ENCODE measurements at places on chromosomes 5 and 9.

DNA sequence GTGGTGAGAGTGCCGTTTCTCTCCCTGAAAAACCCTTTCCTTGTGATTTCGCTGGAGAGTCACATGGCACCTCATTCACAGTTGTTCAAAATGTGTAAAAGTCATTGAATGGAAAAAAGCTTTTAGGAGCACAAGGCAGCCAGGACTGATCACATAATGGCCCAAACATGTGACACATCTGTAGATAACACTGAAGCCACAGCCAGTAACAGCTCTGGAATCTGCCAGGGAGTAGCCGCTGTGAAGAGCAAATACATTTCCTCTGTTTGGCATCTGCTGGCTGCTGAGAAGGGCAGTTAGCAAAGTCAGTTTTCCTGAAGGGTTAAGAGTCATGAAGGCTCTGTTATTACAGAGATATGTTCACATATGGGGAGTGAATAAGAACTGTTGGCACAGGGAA is 271.8 kb downstream of the NNT start:
- no peak for DNase-seq

GRCh38 chr9:8362250-8362649 is 562.7 kb upstream of the DMAC1 start:
- no peak for DNase-seq

DNA sequence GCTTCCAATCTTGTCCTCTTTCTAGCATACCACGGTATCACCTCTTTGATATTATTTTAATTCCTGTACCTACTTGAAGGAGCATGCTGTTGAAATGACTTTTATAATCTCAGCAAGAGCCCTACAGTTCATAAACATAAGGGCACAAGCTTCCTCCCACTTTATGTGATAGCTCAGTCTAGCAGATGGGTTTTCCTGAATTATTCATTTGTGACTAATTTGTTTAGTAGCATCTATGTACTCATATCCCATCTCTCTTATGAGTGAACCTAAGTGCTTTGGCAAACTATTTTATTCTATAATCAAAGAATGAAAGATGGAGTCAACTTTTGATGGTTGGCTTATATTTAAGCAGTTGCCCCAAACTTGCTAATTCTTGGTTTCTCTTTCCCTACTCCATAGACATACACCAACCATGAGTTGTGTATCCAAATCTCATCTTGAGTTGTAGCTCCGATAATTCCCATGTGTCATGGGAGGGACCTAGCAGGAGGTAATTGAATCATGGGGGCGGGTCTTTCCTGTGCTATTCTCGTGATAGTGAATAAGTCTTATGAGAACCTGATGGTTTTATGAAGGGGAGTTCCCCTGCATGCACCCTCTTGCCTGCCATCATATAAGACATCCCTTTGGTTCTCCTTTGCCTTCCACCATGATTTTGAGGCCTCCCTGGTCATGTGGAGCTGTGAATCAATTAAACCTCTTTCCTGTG is 17.7 kb downstream of the TXNDC8 start:
- no peak for DNase-seq

- DNase-seq = no peak
Measured at GRCh38 chr9:87063246-87063645, 115.9 kb upstream of the GAS1 start.

GRCh38 chr5:176726746-176727527 is 79.7 kb downstream of the TSPAN17 start:
- no peak for DNase-seq

DNA sequence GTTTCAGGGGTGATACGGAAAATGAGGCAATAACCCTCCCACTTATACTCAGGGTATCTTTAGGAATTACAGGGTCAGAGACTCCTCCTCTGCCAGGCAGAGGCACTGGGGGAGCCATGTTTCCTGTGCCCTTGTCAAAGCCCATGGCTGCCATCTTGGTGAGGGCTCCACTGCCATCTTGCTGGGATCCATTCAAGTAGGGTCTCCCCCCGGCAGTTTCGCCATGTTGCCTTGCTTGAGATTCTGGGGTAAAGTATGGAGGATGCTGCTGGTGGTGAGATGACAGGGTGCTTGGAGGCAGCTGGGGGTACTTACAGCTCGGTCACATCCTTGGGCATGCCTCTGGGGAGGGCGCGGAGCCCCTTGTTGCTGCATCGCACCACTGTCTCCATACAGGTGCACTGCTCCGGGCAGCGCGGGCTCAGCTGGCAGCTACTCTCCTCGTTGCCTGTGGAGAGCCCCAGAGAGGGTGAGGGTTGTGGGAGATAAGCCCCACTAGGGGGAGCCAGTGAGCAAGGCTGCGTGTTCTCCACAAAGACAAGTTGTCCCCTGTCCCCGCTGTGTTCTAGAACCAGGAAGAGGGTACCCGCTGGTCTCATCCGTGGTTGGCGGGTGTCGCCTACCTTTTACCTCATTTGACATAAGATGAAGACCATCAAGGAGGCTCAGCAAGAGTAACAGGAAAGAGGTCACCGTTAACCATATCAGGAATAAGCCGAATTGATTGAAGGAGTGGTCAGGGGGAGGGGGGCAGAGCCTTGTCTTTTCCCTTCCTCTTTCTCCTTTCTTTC is 169.0 kb upstream of the PANK3 start:
- DNase-seq = peak; percentile 41

DNA sequence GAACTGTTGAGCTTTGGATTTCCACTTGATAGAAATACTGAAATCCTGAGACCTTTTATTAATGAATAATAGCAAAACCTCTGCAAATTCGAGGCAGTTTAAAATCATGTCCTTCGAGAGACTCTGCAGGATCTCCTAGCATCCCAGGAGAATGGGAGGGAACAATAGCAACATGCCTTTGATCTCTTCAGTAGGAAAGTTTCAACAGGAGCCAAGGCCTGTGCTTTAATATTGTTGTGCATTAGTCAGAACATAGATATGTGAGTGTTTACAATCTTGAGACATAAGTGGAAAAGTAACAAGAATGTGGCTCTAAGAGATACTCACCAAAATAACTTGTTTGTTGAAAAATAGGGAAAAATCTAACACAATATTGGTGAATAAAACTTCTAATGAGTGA is 83.3 kb upstream of the LHFPL2 start:
- DNase-seq = no peak

DNA sequence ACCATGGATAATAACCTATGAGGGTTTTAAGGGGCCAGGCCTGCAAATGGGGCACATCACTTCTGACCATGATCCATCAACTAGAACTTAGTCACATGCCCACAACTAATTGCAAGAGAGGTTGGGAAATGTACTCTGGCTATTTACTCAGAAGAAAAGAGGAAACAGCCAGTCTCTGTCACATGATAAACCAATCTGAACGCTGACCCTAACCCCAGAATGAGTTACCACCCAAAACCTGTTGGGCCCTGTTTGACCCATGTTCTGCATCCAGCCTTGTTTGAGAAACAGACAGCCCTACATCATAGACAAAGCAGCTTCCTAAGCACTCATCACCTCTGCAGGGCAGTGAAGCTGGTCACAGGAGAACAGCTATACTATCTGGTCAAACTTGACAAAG is 5.8 kb downstream of the MACROH2A1 start:
- no peak for DNase-seq

- no peak for DNase-seq
Measured at GRCh38 chr5:148978370-148979082, 84.3 kb downstream of the SH3TC2 start.

- no peak for DNase-seq
Measured at GRCh38 chr5:43190755-43191603, 1.0 kb upstream of the NIM1K start.

- DNase-seq = no peak
Measured at GRCh38 chr9:91818225-91818585, 131.8 kb downstream of the ROR2 start.

- DNase-seq = no peak
Measured at GRCh38 chr9:71147368-71147767, 25.9 kb upstream of the TRPM3 start.

GRCh38 chr5:33227746-33228145 is 213.0 kb upstream of the TARS1 start:
- DNase-seq = no peak

- no peak for DNase-seq
Measured at GRCh38 chr5:126414874-126415502, 8.2 kb upstream of the GRAMD2B start.

- DNase-seq = no peak
Measured at GRCh38 chr5:110045158-110045557, 355.4 kb downstream of the MAN2A1 start.

- no peak for DNase-seq
Measured at GRCh38 chr9:124238546-124239140, 19.1 kb upstream of the NEK6 start.

DNA sequence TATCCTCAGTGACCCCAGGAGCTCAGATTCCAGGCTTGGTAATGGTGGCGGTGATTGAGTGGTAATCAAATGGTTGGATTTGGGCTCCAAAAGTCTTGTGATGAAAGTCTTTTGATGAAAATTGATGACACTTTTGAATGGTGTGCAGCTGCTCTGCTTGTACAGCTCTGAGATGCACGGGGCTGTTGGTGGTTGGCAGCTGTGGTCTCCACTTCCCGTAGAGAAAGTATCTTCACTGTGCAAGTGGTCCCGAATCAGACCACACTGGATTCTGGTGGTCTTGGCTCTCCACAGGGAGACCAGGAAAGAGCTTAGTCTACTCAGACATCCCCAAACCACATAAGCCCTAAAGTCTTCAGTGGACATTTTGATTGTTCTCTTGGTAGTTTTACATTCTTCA is 96.6 kb downstream of the MARCHF11 start:
- no peak for DNase-seq

DNA sequence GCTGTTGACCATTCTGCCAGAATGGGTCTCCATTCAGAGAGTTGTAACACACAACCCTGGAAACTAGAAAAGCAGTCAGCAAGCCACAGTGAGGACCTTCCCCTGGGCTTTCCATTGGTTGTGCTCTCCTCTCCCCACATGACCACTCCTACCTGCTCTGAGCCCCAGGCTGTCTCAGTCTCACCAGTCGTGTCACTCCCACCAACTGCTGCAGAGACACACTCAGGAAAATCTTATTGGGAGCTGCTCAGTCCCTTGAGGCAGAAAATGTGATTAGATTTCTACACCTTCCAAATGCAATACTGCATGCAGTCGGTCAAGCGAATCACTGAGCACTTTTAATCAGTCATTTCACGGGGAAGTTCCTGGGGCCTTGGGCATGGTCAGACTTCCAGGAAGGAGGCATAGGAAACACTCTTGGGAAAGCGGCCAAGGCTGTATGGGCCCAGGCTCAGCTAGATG is 284.2 kb upstream of the NMUR2 start:
- DNase-seq = no peak

- DNase-seq = no peak
Measured at GRCh38 chr5:79436821-79437220, 77.1 kb downstream of the HOMER1 start.

DNA sequence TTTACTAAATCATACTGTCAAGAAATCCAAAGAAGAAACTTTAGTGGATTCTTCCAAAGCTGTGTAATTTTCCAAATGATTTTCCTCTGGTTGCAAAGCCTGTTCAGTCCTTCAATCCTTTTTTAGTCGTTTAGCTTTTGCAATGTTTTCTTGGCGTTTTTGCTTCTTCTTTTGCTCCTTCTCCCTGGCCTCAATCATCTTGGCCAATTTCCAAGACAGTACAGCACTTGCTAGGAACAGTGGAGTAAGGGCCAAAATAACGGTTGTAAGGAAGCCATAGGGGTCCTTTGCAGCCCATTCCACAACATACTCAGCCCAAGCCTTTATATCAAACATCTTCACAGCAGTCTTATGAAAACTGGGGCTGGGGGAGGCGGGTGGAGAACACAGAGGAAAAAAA is 2.4 kb downstream of the SMIM15 start:
- no peak for DNase-seq

GRCh38 chr9:18256568-18256967 is 217.4 kb upstream of the ADAMTSL1 start:
- DNase-seq = no peak

- DNase-seq = no peak
Measured at GRCh38 chr9:92026206-92027002, 76.4 kb upstream of the ROR2 start.

- DNase-seq = no peak
Measured at GRCh38 chr9:7146582-7146981, 388.8 kb downstream of the KDM4C start.

- peak; percentile 4 for DNase-seq
Measured at GRCh38 chr5:112210430-112211005, 208.6 kb downstream of the EPB41L4A start.

- no peak for DNase-seq
Measured at GRCh38 chr9:133390713-133391112, 14.5 kb downstream of the STKLD1 start.

DNA sequence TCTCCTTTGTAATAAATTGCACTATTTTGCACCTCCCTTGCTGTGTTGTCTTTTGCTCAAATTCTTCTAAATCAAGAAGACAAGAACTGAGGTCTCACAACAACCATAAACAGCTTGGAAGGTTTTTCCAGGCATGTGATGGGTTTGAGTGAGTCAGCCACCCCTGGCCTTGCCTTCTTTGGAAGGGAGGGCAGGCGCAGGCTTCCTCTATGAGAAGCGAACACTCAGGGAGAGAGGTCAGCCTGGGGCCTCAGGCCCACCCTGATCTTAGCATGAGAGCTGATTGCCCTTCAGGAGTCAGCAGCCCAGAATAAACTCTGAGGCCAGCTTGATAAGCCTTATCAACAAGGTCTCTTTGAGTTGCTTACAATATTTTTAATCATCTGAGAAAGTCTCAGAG is 31.6 kb downstream of the S1PR3 start:
- DNase-seq = no peak

GRCh38 chr9:5510360-5510931 is at the start of gene PDCD1LG2:
Gene PDCD1LG2 (plus strand): TSS chr9:5510531. CDS start chr9:5522547, 12,016 bp downstream.
- DNase-seq = peak; percentile 20

DNA sequence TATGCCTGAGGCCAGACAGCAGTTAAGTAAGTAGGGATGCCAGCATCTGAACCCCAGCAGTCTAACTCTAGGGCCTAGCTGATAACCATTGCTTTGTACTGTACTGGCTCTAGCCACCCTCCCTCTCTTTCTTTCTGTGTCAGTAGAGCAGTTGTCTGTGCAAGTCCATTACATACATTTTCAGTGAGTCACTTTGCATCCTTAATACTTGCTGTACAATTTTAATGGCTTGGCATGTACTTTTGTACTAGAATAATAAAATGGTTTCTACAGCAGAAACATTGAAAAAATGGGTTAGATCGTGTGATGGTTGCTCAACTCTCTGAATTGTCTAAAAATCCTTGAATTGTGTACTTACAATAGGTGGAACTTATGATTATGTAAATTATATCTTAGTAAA is 1.5 kb upstream of the TTC39B start:
- DNase-seq = no peak

DNA sequence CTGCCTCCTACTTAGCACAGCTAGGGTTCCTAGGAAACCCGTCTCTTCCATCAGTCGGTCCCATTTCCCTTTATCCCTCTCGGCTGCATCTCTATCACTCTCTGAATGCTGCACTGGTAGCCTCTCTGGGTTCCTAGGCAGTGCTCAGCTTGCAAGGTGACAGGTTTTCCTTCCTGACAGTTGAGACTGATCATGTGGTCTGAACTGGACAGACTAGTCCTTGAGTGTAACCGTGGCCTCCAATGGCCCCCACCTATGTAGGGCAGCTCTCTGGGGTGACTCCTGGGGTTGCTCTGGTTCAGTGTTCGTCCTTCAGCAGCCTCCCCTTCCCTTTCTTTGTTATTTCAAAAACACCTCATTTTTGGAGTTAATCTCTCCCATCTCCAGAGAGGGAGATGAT is 3.8 kb downstream of the TMEM8B start:
- no peak for DNase-seq
